HFFc6 (cell line): ENCODE measurements at places on chromosomes 5 and 9. TPM values are rescaled to one million over a fixed set of nuclear protein-coding genes. Genes with fewer than 3 reads are reported as not detected.

TMEM252 gene
- total RNA-seq: not detected in 3 replicates

DND1 gene
- 0.37 to 0.59 TPM (median 0.53 TPM) in 3 replicates for total RNA-seq

HSD17B3 gene
- total RNA-seq: not detected in 3 replicates

GRCh38 chr5:112239996-112240395, 179.1 kb downstream of the EPB41L4A start:
- DNase-seq: no peak

DNA sequence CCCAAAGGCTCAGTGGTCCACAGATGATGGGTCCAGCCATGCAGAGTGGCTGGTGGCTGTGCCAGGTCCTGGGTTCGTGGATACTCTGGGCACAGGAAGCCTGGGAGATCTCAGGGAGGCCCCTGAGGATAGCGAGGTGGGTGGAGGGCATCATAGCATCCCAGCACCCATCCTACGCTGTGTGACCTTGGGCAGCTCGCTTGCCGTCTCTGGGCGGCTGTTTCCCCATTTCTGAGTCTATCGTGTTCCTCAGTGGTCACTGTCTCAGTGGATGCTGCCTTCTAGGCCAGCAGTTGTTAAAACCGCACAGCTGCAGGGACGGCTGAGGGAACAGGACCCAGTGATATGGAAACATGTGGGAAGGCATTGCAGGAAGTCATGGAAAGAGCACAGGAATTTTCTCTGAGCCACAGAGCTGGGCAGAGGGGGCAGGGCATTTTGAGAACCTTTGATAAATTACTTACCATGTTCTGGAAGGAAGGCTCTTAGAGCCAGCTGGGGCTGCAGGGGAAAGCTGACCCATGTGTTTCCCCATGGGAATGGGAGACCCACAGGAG, 86.4 kb upstream of the COL5A1 start:
- DNase-seq: no peak

DNA sequence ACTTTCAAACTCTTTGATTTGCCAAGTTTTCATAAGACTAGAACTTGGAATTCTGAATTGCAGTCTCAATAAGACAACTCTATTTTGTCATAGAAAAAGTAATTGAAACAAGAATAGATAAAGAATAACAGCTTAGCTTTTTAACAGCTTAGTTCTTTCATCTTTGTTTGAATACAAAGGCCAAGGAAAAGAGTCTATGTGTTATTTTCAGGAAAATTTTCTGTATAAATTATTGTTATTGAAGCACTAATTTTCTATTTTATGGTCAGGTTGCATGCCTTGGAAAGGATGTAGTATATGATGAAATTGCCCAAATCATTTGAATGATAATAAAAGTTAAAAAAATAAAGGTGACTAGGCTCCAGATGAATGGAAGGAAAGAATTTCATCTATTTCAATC, 25.2 kb upstream of the SPRY4 start:
- no peak for DNase-seq

- DNase-seq: no peak
These were observed 590.4 kb upstream of the WWC1 start for GRCh38 chr5:167701051-167701450.

DNA sequence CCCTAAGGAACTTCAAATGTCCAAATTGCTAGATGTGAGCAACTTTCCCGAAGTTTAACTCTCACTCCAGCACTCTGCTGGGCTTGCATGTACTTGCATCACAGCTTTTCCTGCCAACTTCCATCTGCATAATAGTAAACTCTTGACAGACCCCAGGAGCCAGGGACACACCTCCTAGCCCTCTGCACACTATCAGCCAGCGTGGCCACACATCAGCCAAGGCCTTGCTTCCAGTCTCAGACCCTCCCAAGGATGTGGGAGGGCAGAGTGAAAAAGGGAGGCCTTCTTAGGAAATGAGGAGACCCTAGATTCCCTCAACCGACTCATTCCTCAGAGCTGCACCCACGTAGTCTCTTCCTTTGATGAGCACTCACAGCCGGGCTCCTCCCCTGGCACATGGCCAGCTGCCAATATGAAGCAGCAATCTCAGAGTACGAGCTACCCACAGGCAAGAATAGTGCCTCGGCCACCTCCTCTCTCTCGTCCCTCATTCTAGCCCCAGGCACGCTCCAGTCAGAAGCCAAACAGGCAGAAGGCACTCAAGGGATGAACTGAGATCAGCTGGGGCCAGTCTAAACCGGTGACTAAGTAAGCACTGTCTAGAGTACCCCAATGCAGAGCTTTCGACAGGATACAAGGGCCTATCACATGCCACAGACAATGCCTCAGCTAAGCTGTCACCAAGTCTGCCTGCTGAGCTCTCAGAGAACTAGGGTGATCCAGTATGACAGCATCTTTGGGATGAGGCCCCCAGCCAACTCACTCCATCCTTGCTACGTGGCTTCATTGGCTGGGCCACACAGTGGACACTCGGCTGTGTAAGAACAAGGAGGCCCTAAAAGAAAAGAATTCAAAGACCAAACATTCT, 2.3 kb downstream of the P4HA2 start:
- peak; percentile 97 for DNase-seq

GRCh38 chr9:123776708-123777537, 153.0 kb downstream of the DENND1A start:
- DNase-seq: no peak
